ENCODE measurements at places on chromosomes 1 and 21.

DNA sequence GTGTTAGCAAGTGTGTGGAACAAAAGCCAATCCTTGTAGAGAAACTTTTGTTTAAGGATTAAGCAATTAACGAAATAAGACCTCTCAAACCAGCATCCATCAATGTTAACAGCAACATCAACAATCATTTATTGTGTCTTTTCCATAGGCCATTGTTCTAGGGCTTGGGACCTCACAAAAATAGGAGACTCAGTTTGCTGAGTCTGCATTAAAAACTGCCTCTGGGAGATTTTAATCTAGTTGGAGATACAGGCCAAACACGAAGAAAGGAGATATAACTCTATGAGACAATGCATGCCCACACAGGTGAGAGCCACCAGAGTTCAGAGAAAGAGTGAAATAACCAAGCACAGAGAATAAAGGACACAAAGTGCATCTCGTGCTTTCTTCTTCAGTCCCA is 14.4 kb upstream of the SELP start:
- no peak for DNase-seq

- DNase-seq: no peak
These were observed 6.5 kb downstream of the DENND2D start for GRCh38 chr1:111193712-111194480.

GRCh38 chr1:52531249-52531872 is 21.5 kb downstream of the TUT4 start:
- no peak for DNase-seq

- peak; percentile 33 for DNase-seq
These were observed 199.8 kb downstream of the USH2A start for GRCh38 chr1:216223486-216223885.

DNA sequence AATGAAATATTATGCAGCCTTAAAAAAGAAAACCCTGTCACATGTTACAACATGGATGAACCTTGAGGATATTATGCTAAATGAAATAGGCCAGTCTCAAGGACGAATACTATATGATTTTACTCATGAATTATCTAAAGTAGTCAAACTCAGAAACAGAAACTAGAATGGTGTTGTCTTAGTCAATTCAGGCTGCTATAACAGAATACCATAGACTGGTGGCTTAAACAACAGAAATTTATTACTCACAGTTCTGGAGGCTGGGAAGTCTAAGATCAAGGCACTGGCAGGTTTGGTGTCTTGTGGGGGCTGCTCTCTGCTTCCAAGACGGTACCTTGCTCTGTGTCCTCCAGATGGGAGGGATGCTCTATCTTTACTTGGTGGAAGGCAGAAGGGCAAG is 113.8 kb upstream of the DNAH14 start:
- DNase-seq: no peak

GRCh38 chr1:78003070-78003746 is 1.5 kb upstream of the DNAJB4 start:
- peak; percentile 46 for DNase-seq

GRCh38 chr1:220139966-220140365 is 46.0 kb downstream of the IARS2 start:
- DNase-seq: no peak

- no peak for DNase-seq
These were observed 3.8 kb downstream of the STRIP1 start for GRCh38 chr1:110038271-110038670.

Data from A673 (cell line).